ENCODE measurements at places on chromosomes 5 and 9. TPM values are rescaled to one million over a fixed set of nuclear protein-coding genes. Genes with fewer than 3 reads are reported as not detected.

The SPINK5 gene
- polyA plus RNA-seq: 0.39 TPM

The TEX48 gene
- polyA plus RNA-seq: not detected

The NNT gene
- 116 TPM for polyA plus RNA-seq

The AK6 gene
- 89.1 TPM for polyA plus RNA-seq

The NR6A1 gene
- polyA plus RNA-seq: 1.1 TPM

The PCDHB9 gene
- polyA plus RNA-seq: 4.1 TPM

The BAAT gene
- 0.36 TPM for polyA plus RNA-seq

The PCDHGA3 gene
- polyA plus RNA-seq: 3.6 TPM

The C7 gene
- polyA plus RNA-seq: 167 TPM

The PROB1 gene
- polyA plus RNA-seq: 3.4 TPM

The PCDHGA7 gene
- 2.7 TPM for polyA plus RNA-seq

The NTNG2 gene
- 0.20 TPM for polyA plus RNA-seq

- DNase-seq: no peak
Measured at GRCh38 chr5:56422076-56422762, 189.1 kb upstream of the ANKRD55 start.

- peak; percentile 70 for DNase-seq
Measured at GRCh38 chr5:10283927-10284635, 23.6 kb downstream of the CMBL start.

- DNase-seq: no peak
Measured at GRCh38 chr5:168055141-168055683, 236.2 kb upstream of the WWC1 start.

GRCh38 chr5:142201471-142201887 is 92.9 kb downstream of the NDFIP1 start:
- no peak for DNase-seq

DNA sequence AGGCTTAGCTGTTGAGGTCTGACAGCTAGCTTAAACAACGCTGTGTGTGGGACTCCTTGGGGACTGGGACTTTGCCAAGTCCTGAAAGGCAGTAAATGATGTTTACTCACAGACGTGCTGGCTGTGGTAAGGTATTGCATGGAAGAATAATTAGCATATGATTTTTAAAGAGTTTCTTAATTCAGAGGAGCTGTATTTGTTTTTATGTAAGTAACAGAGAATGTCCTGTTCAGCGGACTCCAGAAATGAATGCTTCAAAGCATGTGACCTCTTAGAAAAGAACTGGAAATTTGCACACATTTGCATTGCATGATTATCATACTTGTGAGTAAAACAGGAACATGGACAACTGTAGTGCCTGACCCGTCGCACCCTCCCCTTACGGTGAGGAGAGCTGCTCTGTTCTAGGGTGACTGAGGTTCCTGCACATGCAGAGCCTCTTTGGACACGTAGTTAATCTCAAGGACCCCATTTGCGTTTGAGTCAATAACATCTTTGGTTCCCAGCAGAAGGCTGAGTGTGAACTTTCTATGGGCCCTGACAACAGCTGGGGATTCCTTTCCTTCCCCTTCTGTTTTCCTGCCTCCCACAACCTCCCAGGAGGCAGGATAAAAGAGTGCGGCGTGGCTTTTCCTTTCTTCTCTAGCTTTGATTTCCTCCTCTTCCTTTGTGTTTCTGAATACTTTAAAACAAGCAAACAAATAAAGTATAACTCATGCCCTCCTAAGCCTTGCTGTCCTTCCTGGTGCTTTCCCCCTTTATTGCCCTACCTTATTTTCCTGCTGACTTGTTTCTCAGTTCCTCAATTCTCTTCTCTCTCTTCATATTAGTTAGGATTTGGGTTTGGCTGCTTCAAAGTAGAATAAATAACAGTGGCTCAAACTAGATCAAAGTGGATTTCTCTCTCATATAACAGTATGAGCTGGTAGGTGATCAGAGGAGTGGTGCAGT is 157.2 kb upstream of the CD180 start:
- no peak for DNase-seq

- no peak for DNase-seq
Measured at GRCh38 chr5:140678993-140679392, 5.6 kb upstream of the DND1 start.

- no peak for DNase-seq
Measured at GRCh38 chr5:79772651-79773050, 83.0 kb downstream of the CMYA5 start.

DNA sequence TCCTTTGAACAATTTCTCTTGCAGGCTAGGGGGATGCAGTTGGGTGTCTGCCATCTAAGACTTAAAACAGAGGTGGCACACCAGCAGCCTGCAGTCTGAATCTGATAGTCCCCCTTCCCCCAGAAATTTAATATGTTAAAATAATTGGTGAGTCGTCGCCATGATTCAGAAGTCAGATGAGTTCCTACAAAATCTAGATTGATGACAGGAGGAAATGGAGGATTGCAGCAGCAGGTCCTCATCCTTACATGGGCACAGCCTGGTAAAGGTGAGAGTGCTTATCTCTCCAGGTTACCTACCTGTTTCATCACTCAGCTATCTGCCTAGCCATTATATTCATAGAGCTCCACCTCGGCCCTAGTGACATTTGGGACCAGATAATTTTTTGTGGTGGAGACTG is 112.3 kb downstream of the PCSK1 start:
- no peak for DNase-seq

GRCh38 chr9:19199012-19199411 is 31.5 kb upstream of the DENND4C start:
- DNase-seq: no peak

DNA sequence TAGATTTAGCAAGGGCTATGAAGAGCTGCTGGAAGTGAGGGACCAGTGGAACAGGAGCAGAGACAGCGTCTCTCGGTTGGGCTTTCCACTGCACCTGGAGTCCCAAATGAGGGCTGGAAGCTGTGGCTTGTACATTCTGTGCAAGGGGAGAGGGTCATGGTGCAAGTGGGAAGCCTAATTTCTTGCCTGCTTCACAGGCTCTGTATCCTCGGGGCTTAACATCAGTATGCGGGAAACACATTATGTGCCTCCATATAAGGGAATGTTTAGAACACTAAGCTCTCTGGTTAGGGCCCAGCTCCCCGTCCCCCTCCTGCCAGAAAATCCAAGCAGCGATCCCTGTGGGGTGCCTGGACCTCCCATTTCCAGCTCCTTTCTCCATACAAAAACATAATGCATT is 89.0 kb upstream of the NIPAL4 start:
- no peak for DNase-seq

- DNase-seq: peak; percentile 24
Measured at GRCh38 chr5:8949908-8950307, 596.0 kb downstream of the SEMA5A start.

- no peak for DNase-seq
Measured at GRCh38 chr5:161410640-161411039, 135.9 kb downstream of the GABRB2 start.

DNA sequence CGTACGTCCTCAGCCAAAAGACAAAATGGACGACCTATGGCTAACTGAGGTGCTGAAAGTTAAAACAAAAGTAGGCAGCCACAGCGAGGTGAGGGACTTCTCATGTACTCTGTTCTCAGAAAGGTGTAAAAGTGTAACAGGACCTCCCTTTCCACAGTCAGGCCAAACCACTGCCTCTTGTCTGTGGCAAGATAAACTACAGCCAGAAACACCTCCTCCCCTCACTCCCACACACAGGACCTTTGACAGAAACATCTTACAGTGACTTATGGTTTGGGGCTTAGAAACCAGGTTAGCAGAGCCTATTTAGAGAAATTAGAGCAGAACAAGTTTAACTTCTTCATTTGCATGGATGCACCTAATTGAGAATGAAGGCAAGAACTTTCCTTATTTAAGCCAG is 499.1 kb upstream of the GRIN3A start:
- DNase-seq: peak; percentile 34

DNA sequence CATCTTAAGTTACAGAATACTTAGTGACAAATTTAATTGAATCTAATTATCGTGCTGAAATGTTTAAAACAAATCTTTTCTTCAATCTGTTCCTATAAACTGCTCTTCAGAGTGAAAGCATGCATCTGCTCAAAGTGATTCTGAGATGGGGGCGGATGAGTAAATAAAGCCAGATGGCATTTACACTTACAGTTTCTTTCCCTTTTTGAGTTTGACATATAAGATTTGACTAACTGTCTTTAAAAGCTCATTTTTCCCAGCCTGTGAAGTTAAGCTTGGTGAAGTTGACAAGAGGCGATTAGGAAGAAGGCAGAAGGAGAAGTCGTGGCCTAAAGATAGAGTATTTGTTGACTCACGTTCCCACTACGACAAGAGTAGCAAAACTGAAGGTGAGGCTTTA is 137.4 kb downstream of the LPAR1 start:
- no peak for DNase-seq

GRCh38 chr5:166906991-166907713 is 1384.3 kb upstream of the WWC1 start:
- DNase-seq: no peak

- peak; percentile 12 for DNase-seq
Measured at GRCh38 chr5:72107901-72108201, 576 bp downstream of the MAP1B start.

- peak; percentile 57 for DNase-seq
Measured at GRCh38 chr5:57841676-57842363, 359.2 kb upstream of the ACTBL2 start.

GRCh38 chr5:39420482-39421145 is 4.2 kb downstream of the DAB2 start:
- DNase-seq: no peak

- no peak for DNase-seq
Measured at GRCh38 chr5:16759147-16759773, 142.5 kb upstream of the RETREG1 start.

GRCh38 chr5:161311146-161311708 is 235.3 kb downstream of the GABRB2 start:
- DNase-seq: no peak

- no peak for DNase-seq
Measured at GRCh38 chr5:179817470-179817840, 3.2 kb upstream of the SQSTM1 start.

DNA sequence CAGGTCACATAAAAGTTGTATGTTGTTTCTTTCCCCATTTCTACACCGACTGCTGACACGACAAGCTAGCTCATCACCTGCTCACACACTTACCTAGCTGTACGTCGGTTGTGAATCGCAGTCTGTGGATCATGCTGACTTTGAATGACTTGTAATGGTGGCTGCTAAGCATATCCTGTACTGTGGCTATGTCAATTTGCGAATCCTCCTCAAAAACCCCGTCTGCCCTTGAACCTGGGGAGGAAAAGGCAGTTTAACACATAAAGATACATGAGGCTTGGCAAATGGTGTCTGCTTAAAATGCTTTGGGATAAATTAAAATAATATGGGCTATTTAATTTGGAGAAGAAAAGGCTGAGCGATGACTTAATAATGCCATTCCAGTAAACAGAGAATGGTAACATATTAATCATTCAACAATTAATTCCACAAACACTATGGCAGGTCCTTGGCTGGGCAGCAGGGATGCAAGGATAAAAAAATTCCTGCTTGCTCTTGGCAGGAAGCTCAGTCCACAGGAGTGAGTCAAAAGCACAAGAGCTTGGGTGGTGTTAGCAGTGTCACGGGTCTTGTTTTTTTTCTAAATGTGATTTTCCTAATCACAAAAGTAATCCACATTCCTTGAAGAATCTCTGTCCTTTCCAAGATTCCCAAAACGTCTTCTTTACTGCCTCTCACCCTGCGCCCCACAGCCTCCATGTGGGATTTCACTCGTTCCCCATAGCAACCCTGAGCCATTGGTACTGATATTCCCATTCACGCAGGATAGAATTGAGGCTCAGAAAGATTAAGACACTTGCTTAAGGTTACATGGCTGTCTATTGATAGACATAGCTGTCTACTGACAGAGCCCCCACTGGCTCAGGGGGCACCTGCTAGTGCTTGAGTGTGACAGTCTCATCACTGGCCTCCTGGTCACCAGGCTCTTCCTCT is 222.4 kb downstream of the MAPKAP1 start:
- no peak for DNase-seq

All from renal cortex interstitium (tissue), 15 donors.